EL (cell line): ENCODE measurements at places on chromosomes 2 and 18.

- no peak for DNase-seq
These were observed 32.8 kb upstream of the SIGLEC15 start for GRCh38 chr18:45792506-45793263.

DNA sequence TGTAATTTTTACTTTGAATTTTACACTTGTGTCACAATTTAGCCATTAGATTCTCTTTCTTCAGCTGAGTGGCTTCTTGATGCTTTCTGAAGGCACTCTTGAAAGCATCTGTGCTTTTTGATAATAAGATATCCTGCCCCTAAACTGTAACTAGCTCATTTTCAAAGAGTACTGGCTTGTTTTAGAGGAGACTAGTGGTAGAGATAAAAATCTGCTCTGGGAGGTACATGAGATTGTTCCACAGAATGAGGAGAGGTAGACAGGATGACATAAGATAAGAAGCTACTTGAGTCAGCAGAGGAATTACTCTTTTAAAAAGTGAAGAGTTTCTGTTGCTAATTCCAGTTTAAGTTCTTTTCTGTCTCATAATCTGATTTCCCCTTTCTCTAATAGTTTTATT is 10.6 kb downstream of the PLEKHB2 start:
- DNase-seq = no peak

- DNase-seq = no peak
These were observed 76.1 kb upstream of the TXNDC2 start for GRCh38 chr18:9809697-9810096.

DNA sequence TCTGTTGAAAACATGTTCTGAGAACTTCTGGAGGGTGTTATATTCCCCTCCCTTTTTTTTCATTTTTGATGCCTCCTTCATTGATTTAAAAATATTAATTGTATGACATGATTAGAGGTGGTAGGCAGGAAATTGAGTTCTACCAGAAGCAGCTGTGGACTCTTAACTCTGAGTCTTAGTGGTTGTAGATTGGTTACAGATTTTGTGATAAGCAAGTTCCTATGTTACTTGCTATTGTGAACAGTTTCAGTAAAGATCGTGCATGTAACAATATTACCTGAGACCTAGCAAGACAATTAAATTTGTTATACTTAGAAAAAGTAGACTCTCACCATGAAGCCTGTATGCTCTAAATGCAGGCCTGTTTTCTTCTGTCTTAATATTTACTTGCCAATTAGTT is 88.1 kb downstream of the PRPF40A start:
- DNase-seq = no peak
